ENCODE measurements at places on chromosomes 3 and 15.

- no peak for DNase-seq
Measured at GRCh38 chr3:164235289-164236028, 842.8 kb downstream of the SI start.

DNA sequence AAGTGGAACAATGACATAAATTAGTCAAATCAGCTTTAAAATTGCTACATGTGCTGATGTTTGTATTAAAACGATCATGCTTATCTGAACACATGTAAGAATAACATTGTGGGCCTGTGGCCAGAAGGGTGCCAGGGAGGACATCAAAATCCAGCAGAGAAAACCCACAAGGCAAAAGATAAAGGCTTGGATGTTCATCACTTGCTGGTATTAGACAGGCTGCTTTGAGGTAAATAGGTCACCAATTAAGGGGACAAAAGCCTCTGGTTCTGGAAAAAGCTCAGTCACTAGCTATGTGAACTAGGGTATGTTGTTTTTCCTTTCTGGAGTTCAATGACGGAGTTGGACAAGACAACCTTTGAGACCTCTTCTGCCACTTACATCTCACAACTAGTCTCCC is 74.4 kb upstream of the TMEM108 start:
- no peak for DNase-seq

DNA sequence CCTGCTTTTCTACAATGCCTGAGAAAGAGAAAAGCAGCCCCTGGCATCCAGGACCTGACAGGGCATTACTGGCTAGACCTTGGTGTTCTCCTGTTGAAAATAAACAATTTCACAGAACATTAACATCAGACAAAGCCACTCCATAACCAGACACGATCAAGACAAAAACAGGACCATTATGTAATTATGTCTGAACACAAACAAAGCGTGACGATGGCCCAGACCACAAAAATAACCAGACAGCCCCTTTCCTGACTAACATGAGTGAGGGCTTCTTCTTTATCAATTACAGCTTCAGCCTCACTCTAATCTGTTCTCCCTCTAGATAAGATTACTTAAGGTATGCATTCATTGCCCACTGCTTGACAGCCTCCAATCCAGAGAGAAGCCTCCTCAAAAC is 172.7 kb upstream of the LMCD1 start:
- DNase-seq = no peak

GRCh38 chr3:128873244-128874022 is 6.0 kb upstream of the ACAD9 start:
- no peak for DNase-seq

DNA sequence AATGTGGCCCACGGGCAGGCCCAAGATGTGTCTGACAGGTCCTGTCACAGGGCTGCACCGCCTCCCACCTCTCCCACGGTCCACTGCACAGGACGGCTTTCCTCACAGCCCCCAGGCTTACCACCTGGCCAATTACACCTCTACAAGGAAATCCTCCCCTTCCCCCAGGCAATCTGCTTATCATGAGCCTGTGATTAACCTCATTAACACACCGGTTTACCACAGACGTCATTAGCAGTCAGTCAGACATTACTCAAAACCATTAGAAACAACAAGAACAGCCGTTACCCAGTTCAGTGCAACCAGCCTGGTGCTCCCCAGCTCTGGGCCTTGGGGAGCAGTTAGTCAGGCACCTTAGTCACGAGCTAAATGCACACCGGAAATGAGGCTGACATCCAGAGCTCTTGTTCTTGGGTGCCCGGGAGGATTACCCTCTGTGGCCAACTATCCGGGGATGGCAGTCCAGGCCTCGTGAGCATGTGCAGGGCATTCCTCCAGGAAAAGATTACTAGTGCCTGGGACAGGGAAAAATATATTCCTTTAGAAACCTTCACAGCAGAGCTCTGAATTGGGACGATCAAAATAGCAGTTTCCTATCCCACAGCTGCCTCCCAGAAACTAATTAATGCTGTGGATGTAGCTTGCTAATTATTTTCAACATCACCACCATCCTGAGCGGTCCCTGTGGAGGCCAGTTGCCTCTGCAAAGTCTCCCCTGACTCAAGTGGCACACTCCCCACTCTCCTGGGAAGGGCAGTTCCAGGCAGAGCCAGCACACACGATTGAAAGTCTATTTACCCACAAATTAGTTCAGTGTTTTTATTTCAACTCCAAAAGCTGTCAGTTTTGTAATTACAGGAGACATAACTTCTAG is 117.4 kb upstream of the ZBED2 start:
- DNase-seq = no peak

DNA sequence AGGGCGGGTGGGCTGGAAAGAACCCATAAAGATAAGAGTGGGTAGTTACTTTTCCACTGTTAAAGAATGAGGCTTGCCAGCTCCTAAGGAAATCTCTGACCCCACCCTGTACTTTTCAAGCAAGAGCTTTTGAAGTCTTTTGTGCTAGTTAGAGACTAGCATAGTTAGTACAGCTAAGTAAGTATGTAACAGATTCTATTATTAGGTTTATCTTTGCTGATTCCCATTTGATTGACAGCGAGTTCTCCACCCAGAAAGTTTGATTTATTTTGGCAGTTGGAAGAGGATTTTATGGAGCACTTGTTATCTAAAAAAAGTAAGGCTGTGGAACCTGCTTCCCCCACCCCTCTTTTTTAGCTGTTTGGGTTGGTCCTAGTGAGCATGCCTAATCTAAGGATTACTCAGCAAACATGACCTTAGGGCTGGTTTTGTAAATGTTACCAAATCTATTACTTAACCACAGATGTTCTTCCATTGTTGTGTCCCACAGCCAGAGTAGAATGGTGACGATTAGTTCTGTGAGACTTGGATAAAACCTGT is 57.6 kb downstream of the FNDC3B start:
- DNase-seq = no peak

DNA sequence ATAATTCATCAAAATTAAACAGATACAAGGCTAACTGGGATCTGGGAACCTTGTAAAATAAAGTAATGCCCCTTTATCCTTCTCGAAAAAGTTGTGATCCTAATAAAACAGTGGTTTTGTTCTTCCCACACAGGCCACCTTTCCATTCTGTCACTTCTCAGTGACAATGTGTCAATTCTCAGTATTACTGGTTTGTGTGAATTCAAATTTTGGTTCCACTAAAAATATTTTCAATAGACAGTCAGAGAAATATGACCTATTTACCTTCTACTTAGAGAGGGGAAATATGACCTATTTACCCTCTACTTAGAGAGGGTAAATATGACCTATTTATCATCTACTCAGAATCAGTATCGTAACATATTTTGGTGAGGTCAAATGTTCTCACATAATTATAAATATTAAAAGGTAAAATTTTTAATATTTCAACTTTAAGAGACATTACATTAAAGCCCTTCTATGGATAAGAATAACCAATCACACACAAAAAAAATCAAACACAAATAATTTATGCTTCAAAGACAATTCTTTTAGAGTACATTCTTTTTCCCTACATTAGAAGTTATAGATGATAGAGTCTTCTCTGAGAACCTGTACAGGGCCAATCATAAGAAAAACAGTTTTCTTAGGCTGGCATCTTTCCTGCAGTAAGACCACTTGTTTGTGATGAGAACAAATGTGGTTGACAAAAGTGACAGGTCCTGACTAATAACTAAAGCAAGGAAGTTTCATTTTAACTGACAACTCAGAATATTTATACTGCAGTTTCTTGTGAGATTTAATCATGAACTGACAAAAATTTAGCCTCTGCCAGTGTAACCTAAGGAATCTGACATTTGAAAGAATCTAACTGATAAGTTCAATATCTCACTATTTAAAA is 323.3 kb downstream of the DIPK2A start:
- no peak for DNase-seq

DNA sequence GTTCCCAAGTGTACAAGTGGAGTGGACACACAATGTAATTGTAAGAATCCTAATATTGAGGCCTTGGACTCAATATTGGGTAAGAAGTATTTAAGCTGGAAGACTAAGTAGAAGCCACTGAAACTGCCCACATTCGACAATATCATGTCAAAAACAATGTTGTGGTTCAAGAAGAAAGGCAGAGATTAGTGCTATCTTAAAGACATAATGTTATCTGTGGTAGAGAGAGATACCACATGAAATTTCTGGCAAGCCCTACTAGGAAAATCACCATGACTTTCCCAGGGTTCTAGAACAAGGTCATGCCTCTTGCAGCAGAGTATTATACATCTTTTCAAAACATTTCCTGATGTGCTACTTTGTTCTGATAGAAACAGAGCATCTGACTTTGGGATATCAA is 192.6 kb downstream of the RAP2B start:
- DNase-seq = no peak

DNA sequence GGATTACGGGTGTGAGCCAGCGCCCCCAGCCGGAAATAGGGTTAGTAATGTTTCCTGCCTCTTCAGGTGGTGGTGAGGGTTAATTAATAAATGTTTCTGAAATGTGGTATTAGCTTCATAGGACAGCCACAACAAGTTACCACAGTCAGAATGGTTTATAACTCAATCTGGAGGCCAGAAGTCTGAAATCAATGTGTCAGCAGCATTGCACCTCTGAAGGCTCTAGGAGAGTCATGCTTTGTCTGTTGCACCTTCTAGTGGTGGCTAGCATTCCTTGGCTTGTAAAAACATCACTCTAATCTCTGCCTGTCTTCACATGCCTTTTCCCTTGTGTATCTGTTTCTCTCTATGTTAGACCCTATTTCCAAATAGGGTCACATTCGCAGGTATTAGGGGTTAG is 7.8 kb upstream of the RPSA start:
- DNase-seq = no peak

GRCh38 chr3:14322001-14322400 is 80.4 kb upstream of the SLC6A6 start:
- no peak for DNase-seq

- DNase-seq = no peak
Measured at GRCh38 chr15:66249605-66250174, 3.9 kb downstream of the MEGF11 start.
